HFFc6 (cell line): ENCODE measurements at places on chromosomes 1 and 21.

GRCh38 chr21:45469273-45470086 is 64.5 kb downstream of the COL18A1 start:
- DNase-seq = no peak

- peak; percentile 76 for DNase-seq
These were observed 35.5 kb downstream of the AHDC1 start for GRCh38 chr1:27568300-27569087.

- DNase-seq = no peak
These were observed 12.8 kb downstream of the RRP15 start for GRCh38 chr1:218297867-218298266.

DNA sequence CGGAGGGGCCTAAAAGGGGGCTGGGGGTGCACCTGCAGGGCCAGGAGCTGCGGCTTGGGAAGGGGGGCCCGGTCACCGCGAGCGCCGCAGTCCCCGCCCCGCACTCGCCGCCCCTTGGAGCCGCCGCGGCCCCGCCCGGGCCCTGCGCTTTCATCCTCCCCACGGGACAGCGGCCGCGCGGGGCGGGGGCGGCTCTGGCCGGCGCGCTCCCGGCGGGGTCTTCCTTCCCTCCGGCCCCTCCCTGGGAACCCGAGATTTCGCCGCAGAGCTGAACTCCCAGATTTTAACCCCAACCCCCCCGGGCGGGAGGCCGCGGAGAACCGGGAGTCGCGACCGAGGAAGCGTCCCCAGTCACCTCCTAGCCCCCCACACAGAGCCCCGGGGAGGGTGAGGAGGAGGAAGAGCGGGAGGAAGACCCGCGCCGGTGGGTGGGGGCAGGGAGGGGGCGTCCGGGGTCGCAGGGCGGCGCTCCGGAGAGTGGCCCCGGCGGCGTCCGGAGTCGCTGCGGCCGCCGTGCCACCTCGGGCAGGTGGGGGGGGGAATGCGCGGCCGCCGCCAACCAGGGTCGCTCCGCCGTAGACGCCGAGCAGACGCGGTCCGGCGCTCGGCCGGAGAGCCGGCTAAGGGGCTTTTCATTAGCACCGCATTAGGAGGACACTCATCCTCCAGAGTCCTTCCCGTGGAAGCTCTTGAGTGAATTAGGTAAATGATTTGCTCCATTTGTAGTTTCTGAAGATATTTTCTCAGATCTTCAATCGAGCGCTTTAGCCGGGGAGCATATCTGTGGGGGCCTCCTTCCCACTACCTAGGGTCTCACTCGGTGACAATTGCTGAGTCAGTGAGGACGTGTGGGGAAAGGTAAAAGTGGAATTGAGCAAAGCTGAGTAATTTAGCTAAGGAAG is 31.6 kb upstream of the NFIA start:
- no peak for DNase-seq

DNA sequence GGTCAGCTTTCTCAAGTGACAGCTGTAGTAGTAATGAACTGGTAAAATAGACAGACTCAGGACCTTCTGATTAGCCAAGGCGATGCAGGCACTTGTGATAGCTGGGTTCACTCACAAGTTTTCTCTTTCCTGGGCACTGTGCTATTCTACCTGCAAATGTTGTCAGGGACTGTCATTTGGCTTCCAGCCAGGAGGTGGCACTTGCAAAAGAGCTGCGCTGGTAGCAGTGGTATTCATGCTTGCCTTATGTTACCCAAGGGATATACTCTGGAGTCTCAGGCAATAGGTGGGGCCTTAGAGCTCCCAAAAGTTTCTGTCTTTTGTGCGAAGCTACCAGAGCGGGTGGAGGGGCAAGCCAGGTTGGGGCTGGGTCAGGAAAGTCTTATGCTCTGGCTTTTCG is 23.5 kb downstream of the IFI44 start:
- no peak for DNase-seq

DNA sequence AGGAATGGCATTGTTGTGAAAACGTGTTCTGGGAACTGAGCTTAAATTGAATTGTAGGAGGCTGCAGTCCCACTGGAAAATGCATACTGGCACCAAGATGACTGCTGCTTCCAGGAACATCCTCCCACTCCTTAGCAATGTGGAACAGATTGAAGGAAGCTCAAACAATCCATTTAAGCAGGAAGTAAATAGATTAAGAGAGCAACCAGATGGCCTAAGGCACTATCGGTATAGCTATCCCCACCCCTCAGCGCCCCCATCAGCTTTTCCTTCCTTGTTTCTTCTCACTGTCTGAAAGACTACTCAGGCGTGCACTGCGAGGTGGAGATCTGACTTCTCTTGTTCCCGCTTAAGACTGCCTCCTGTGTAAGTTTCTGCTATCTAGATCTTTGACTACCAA is 4.0 kb upstream of the IFI16 start:
- no peak for DNase-seq

DNA sequence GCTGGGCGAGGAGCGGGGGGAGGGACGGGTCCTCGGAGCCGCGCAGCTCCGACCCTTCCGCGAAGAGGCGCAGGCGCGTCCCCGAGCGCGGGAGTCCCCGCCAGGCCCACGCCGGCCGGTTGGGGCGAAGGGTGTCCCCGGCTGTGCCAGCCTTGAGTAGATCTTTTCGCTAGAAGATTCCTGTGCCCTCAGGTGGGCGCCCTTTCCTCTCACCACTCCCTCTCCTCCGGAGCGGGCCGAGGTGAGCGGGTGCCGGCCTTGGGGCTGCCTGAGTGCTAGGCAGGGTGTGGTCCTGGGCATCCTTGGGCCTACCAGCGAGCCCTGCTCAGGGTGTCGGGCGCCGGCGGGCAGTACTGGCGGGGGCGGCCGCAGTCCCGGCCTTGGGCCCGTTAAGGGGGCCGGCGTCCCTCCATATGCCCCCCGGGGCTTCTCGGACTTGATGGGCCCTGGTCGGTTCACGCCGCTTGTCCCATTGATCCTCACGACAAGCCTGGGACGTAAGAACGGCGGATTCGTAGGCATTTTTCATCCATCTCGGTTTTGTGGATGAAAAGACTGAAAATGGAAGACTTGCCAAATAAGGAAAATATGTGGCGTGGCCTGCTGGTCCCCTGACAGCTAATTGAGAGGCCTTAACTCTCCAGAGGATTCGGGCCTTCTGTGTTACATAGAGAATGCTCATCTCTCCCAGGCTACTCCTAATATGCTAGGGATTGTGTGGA is 712 bp downstream of the DEGS1 start:
- DNase-seq = peak; percentile 35

GRCh38 chr1:233172201-233172600 is 123.3 kb downstream of the PCNX2 start:
- peak; percentile 11 for DNase-seq

GRCh38 chr1:209208648-209209047 is 374.9 kb upstream of the CAMK1G start:
- no peak for DNase-seq

GRCh38 chr1:152035539-152036266 is 1.1 kb downstream of the S100A11 start:
- DNase-seq = no peak

GRCh38 chr1:112256411-112256810 is 139.6 kb upstream of the CTTNBP2NL start:
- no peak for DNase-seq

DNA sequence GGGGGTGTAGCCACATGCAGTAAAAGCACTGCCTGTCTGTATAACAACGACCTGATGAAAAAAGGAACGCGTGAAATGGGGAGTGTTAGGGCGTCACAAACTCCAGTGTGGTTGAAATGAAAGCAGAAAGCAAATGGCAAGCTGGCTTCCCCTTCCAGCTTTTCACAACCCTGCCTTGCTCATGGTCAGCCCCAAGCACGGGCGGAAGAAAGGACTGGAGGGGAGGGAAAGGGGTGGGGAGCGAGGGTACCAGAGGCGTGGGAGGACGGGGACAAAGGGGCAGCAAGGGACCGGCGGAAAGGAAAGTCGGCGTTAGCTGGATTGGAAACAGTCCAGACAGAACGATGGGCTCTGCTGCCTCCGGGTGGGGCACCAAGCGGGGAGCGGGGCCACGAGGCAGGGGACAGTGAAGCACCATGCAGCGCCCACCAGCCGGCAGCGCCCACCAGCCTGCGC is 9.6 kb downstream of the VPS26C start:
- DNase-seq = peak; percentile 8

DNA sequence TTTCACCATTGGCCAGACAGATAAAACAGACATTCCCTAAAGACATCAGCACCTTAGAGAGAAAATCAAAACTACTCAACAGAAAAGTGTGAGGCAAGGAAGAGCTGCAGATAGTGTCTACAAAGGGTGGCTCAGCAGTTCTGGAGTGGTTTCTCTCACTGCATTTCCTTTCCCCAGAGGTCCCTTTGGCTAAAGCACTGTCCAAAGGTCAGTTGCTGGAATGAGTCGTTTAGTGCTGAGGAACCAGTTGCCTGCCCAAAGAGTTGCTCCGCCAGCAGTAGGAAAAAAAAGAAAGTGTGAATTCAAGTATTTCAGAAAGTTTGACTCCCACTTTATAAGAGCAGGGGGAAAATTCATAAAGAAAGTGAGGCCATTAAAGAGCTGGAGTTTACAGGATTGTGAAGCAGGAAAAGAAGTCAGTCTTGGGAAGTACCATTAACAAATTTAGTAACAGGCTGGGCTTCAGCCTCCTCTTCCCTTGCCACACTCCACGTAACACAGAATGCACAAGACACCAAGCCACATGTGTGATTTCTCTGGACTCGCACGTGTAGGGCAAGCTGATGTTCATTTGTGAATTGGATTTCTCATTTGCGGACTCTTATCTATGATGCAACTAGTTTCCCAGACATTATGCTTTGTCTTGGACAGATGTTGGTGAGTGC is 122.2 kb downstream of the RUNX1 start:
- peak; percentile 23 for DNase-seq

- DNase-seq = no peak
These were observed 813.6 kb upstream of the ADGRL2 start for GRCh38 chr1:80987106-80987505.

- DNase-seq = no peak
These were observed 45.6 kb downstream of the DDX20 start for GRCh38 chr1:111801071-111801850.

DNA sequence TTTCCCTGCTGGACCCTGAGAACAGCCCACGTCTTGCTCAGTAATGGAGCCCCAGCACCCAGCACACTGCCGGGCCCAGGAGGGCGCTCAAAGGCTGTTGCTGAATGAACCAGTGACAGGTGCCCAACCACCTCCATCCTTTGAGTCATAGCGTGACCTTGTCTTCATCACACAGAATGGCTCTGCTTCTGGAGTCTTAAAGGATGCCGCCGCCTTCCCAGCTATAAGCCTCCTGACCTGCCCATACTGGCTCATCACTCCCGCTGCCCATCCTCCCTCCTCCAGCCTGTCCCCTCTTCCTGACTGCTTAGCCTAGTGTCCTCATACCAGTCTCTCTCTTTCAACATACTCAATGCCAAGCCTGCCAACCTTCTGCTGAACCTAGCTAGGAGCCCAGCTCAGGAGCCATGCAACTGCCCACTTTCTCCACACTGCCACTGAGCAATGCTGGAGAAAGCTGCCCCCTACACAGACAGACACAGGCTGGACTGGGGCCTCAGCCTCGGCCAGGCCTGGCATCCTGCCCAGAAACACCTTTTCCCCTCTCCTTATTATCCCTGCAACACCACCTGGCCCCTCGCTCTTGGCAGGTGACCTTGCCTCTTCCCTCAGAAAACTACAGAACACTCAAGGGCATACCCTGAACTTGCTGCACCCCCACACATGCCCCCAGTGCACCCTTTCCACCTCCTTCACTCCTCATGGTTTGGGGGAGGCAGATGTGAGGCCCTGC is 14.1 kb downstream of the TTC39A start:
- DNase-seq = no peak

GRCh38 chr1:27935721-27936120 is 921 bp downstream of the SMPDL3B start:
- DNase-seq = no peak

DNA sequence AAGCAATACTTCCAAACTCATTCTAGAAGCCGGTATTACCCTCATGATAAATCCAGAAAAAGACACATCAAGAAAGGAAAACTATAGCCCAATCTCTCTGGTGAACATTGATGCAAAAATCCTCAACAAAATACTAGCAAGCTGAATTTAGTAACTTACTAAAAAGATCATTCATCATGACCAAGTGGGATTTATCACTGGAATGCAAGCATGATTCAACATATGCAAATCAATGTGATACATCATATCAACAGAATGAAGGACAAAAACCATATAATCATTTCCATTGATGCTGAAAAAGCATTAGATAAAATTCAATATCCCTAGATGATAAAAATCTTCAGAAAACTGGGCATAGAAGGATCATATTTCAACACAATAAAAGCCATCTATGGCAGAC is 402.9 kb downstream of the TGFB2 start:
- DNase-seq = peak; percentile 21

DNA sequence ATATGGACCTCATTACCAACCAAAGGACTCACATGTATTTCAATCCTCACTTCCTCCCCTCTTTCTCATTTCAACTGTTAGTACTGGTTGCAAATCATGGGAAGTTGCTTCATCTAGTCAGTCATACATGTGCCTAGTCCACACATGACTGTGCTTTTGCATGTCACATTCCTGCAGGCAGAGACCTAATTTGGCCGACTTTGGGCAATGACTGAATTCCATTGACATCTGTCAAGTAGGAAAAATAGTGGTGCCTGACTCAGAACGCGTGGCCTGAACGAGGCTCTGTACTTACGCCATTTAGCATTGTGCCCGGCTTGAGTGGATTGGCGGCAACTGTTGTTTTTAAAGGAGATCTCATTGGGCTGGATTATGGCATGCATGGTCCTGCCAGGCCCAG is 18.0 kb downstream of the PTPRU start:
- DNase-seq = no peak

GRCh38 chr1:101756411-101756810 is 240.3 kb downstream of the OLFM3 start:
- no peak for DNase-seq

GRCh38 chr1:204438628-204439027 is 27.0 kb upstream of the PPP1R15B start:
- DNase-seq = peak; percentile 98

GRCh38 chr1:7218210-7218832 is 433.1 kb downstream of the CAMTA1 start:
- DNase-seq = peak; percentile 19

DNA sequence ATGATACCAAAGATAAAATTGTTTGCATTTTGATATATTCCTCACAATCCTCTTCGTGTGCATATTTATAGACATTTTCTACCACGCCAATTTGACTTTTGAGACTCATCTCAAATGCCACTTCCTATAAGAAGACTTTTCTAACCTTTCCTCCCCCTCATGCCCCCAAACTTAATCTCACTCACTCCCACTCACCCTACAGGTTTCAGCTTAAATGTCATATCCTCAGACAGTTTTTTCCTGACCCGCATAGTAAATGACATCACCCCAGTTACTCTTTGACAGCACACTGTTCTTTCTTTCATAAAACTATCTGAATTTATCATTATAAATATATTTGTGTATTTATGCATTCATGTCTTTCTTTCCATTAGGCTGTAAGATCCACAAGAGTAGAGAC is 29.6 kb upstream of the RGS8 start:
- no peak for DNase-seq

DNA sequence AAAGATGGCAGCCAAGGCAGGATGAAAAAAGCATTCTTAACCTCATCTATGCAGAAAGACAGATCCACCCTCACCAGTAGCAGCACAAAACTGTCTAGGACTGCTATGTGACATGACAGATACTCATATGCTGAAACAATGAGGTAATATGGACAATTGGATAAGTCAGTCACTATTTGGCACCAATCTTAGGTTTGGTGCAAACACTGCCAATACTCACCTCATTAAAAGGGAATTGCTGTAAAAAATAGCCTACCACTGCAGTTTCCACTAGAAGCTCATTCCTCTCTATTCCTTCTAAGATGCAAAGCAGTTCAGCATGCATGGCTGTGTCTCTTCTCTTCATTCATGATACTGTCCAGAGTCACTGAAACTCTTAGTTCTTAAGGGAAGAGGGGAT is 91.7 kb downstream of the TBX15 start:
- no peak for DNase-seq

- DNase-seq = no peak
These were observed 181.7 kb downstream of the ROR1 start for GRCh38 chr1:63955370-63956145.
